ENCODE measurements at places on chromosomes 4 and X.

- no peak for DNase-seq
Observed at GRCh38 chr4:73520821-73521220, 39.3 kb downstream of the AFM start.

GRCh38 chr4:109973529-109973905, 60.8 kb downstream of the EGF start:
- DNase-seq: no peak

- no peak for DNase-seq
Observed at GRCh38 chrX:94455782-94456181, 781.8 kb downstream of the FAM133A start.

DNA sequence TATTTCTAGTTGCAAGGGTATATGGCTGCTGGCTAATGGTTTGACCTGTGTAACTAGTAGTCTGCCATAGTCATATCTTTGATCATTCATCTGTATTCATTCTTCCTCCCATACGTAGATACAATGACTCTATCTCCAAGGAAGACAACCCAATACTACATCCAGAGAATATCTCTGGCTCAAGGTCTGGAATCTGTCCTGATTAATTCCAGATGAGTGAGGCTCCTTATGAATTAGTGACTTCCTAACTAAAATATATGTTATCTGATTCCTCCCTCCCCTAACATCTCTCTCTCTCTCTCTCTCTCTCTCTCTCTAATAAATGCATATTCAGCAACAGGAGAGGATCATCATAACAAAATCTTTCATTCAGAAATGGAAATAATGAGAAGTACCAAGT, 641.5 kb downstream of the FAT4 start:
- no peak for DNase-seq

GRCh38 chrX:1249101-1249887, 19.3 kb upstream of the CSF2RA start:
- DNase-seq: no peak

- no peak for DNase-seq
Observed at GRCh38 chr4:154984148-154984547, 203.1 kb downstream of the RBM46 start.

- DNase-seq: peak; percentile 4
Observed at GRCh38 chrX:135984791-135985156, 461 bp upstream of the SLC9A6 start.
